ENCODE measurements at places on chromosomes 12 and 14.

GRCh38 chr12:63941166-63941800 lies 96.8 kb downstream of the SRGAP1 start:
- no peak for DNase-seq

DNA sequence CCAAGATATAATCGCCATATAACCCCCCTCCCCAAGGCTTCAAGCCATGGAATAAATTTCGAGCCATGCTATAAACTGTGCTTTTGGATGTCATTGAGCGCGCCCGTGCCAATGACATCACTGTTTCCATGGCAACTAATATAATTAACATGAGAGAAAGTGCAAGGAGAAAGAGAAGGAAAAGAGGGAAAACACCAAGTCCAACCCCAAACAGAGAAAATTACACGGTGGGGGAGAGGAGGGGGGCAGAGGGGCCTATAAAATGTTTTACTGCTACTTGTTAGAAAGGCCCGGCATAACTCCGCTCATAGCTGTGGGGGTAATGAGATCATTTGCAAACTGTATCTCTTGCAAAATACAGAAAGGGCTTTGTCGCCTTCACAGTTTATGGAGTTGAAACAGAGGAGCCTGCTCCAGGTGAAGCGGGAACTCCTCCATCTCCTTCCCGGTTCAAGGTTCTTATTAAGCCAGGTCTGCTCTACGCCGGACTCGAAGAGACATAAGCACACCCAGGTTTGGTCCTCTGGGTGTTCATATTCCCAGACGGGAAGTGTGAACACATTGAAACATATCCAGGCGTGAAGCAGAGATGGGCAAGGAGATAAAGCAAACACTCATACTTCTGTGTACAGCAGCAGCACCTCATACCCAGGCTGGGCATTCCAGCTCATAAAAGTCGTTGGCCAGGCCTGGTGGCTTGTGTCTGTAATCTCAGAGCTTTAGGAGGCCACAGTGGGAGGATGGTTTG lies 99.1 kb upstream of the MAP1LC3B2 start:
- DNase-seq = no peak

GRCh38 chr12:22802883-22803630 lies 178.1 kb downstream of the ETNK1 start:
- DNase-seq = no peak

GRCh38 chr12:88893801-88894200 lies 313.5 kb upstream of the KITLG start:
- no peak for DNase-seq

DNA sequence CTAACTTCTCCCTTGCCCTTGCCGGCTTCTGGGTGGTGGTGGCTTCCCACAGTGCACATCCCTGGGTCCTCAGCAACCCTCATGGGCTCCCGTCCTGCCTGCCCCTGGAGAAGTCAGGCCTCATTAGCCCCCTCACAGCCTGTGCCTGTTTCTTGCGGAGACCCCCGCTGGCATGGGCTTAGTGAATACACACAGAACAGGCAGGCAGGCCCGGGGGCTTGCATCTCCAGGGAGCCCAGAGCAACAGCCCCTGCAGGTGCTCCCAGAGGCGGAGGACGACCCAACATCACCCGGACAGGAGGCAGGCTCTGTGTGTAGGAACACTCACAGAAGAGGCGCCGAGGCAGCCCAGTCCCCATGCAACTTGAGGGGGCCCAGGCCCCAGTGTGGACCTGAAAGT lies 25.1 kb upstream of the FBRSL1 start:
- no peak for DNase-seq

- no peak for DNase-seq
Observed at GRCh38 chr12:62913380-62913779, 21.6 kb downstream of the PPM1H start.

- no peak for DNase-seq
Observed at GRCh38 chr14:23539248-23540140, 12.1 kb downstream of the ZFHX2 start.

Measured in dorsolateral prefrontal cortex (tissue), 122 donors.